ENCODE measurements at places on chromosomes 16 and 17.
A peak's percentile ranks its signal among the peaks of the same experiment; 100 is the strongest.

DNA sequence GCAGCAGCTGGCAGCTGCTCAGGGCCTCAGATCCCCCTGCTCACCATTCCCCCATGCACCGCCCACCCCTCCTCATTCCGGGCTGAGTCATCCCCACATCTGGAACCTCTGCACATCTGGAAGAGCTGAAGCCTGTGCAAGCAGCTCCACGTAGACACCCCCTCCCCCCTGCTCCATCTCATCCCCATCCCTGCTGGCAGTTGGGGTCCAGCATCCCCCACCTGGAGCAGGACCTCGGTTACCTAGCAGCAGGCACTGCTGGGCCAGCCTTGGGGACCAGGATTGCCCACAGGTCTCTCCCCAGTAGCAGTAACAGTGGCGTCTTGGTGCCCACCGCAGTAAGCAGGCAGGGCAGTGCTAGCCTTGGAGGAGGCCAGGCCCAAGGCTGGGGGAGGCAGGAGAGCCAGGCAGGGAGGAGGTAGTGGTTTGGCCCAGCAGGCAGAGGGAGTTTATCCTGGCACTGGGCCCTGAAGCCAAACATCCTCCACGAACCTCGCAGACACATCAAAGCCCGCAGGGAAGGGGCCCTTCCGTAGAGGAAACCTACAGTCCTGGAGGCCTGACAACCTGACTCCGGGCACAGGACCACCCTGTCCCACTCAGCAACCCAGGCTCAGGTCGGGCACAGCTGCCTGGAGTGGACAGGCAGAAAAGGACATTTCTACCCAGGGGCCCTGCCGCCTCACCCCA is 7.7 kb upstream of the TMEM92 start:
- peak; percentile 96 for DNase-seq

DNA sequence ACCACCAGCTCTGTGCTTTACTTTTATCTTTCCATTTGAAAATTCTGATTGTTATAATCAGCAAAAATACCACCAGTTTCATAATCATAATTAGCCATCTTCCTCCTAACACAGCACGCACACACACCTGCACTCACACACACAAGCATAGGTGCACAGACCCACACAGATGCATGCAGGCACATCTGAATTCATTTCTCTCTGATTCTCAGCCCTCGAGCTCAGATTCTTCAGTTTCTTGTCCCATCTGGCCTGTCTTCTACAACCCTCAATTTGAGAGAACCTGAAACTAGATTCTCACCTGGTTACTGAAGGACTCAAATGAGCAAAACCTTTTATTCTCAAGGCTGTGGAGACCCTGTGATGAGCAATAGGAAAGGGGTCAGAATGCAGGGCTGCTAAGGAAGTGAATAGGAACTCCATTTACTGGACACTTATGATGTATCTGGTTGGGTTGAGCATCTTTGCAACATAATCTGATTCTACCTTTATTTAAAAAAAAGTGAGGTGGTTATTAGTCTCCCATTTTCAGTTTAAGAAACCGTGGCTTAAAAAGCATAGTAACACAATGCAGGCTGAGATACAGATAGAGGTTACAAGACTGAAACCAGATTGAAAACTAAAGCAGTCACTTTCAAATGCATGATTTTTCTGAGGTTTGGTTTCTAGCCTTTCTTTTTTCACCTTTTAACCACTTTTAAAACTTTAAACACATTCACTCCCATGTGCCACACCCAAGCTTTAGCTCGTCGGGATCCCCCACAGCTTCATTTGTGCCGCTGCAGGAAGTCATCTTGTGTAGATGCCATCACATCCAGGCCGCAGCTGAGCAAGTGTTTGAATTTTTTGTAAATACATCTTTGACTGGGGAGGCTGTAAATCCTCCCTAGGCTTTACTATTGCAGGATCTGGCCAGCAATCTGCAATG is 9.4 kb downstream of the KRT33A start:
- no peak for DNase-seq

DNA sequence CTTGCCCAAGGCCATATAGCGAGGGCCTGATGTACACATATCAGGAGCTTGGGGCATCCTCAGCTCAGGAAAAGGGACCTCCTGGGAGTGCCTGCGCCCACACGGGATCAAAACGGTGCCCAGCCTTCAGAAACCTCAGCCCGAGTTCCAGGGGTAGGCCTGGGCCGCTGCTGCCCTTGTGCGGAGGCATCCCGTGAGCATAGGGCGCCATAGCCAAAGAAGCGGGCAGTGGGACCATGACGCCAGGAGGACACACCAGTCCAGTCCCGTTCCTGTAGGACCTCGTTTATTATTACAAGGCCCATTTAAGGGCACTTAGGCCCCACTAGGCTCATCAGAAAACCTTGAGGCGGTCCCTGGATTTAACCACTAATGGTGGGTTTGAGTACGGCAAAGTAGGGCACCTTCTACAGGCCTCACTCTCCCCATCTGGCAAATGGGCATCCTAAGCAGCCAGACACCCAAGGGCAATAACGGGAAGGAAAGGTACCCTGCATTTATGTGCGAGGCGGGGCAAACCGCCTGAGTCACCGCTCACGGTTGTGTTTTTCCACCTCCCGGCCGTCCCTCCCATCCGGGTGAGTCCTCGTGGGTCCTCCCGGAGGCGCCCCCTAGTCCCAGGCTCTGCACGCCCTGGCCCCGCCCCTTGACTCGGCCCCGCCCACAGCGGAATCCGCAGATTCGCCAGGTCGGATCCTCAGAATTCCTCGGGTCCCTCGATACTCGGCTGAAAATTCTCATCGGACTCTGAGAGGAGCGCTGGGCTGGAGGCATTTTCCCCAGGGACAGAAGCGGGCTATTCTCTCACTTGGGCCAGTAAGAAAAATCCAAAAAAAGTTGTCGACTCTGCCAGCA is 726 bp upstream of the SETD1A start:
- DNase-seq, result peak; percentile 95

GRCh38 chr16:50735629-50736122 is 6.2 kb upstream of the CYLD start:
- DNase-seq, result no peak

GRCh38 chr16:84665843-84666242 is 17.5 kb downstream of the KLHL36 start:
- no peak for DNase-seq

DNA sequence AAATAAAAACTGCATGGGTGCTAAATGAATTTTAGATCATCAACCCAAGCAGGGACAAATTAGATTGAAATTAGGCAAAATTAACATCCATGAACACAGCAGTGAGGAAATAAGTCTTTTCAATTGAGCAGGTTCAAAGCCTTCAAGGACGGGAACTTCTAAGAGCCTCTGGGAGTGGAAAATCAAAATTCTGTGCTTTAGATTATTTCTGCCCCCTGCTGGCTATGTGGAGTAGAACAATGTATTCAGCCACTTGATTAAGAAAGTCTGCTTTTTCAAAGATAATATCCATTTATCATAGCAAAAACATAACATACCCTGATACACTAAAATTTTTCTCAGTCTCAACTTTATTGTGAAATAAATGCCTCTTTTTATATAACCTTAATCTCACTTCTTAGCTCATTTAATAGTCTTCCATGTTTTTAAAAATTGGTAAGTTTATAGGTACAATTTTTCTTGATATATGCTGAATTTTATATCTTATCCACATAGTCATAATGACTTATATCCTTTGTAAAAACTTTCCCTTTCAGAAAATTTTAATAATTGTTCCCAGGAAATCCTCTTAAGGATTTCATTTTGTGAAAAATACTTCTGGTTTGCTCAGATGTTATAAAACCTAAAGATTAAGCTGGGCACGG is 28.1 kb upstream of the NOL11 start:
- peak; percentile 77 for DNase-seq

GRCh38 chr16:69241926-69242325 is 55.0 kb downstream of the SNTB2 start:
- DNase-seq, result no peak

DNA sequence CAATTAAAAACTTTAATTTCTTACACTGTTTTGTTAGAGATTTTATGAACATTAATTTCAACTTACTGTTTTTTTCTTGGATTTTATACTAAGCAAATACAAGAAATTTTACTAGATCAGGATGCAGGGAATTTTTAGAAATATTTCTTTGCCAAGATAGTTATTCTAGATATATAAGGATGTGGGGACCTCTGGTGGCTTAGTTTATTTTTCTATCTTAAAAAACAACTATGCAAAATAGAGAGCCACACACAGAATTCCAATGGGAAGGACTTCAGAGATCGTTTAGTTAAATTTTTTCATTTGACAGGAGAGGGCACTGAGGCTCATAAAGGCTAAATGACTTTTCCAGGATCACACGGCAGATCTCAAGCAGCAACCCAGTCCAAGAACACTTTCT is 23.0 kb upstream of the CAPNS2 start:
- no peak for DNase-seq

GRCh38 chr16:87374313-87374712 is 9.3 kb downstream of the FBXO31 start:
- no peak for DNase-seq

GRCh38 chr16:30355144-30355953 is at the start of gene CD2BP2:
TSS of gene CD2BP2 (minus strand) at chr16:30355308. CDS start at chr16:30354681, 627 bp downstream.
- peak; percentile 100 for DNase-seq

DNA sequence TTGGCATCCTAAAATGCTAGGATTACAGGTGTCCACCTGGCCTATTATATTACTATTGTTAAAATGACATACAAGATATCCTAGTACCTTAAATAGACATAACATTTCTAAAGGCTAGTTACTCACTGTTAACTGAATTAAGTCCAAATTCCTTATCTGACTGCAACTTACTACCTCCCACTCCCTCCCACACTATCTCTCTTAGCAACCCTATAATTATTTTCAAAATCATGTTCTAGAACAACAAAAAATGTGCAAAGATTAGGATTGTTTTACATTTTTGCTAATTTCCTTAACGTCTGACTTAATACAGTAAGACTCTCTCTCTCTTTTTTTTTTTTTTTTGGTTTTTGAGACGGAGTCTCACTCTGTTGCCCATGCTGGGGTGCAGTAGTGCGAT is 2.2 kb upstream of the ATF7IP2 start:
- DNase-seq, result no peak

DNA sequence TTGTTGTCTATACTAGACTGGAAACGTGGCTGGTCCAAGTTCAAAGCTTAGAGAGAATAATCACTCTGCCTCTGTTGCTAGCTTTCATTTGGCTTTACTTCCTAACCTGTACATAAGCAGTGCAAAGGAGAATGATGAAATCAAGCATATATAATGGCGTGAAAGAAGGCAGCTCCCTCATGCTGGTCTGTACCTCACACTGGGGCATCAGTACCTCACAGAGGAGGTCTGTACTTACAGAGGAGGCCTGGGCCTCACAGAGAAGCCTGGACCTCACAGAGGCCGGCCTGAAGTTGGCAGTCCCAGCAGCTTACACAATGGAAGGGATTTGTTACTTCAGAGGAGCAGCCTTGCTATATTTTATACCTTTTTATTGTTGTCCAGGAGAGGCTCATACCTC is 53.3 kb upstream of the MSI2 start:
- DNase-seq, result no peak

- DNase-seq, result no peak
These were observed 51.5 kb upstream of the RCVRN start for GRCh38 chr17:9956474-9957131.

GRCh38 chr16:20879175-20880040 is 20.8 kb downstream of the DCUN1D3 start:
- no peak for DNase-seq

DNA sequence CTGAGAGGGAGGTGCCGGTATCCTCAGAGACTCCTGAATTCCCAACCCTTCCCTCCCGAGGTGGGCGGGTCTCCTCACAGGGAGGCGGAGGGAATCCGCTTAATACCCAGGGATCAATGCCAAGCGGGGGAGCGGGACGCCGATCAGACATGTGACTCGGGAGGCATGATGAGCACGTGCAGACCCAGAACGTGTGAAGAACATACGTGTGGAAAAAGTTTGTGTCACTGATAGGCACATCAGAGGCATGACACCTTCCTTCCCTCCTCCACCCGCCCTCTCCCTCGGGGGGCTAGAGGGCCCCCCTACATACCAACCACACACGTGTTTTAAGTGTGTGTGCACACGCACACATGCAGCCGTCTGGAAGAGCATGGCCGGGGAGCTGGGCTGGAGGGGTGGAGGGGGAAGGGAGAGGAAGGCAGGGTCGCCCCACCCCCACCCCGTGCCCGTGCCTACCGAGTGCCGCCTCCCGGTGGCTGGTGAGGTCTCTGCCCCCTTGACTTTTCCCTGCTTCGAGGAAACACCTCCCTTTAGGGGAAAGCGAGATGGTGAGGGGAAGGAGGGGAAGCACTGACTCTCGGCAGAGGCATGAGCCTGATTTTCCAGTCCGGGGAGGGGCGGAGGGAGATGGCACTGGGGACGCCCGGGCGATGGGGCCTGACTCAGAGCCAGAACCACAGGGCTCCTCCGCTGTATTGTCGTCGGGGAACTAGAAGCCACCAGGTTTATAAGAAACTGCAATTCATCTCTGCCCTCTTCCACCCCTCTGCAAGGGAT is 12.1 kb upstream of the TBX21 start:
- no peak for DNase-seq

DNA sequence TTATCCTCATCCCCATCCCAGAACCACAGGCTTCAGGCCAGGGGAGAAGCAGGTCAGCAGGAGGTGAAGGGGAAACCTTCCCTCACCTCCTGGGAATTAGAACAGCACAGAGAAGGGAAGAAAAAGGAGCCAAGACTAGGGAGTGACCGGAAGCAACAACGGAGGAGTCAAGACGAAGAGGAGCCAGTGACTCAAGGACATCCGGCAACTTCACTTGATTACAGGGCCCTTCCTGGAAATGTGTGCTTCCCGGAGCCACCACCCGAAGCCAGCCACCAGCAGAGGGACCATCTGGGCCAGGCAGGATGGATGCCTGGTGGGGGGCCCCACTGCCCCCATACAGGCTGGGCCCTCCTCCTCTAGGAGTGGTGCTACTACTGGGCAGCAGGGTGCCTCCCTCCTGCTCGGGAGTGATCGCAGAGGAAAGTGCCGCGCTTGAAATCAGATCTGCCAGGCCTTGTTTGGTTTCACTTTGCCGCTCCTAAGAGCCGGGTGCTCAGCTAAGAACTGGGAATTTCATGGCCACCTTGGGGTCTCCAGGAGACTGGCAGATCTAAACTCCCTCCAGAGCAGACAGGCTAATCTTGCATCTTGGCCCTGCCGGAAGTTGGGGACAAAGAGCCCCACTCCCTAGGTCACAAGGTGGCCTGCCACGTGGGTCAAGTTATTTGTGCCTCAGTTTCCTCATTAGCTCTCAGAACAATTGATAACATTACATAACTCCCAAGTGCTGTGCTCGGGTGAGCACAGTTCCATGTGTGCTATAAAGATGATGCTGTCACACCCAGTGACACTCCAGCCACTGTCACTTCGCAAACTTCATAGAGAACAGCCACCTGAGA is 6.6 kb downstream of the CDC42EP4 start:
- peak; percentile 87 for DNase-seq

GRCh38 chr17:14211246-14211645 is 25.4 kb downstream of the CDRT15 start:
- DNase-seq, result no peak

Data from foreskin fibroblast (primary cell).